Glomerular endothelial cell (primary cell): ENCODE measurements at places on chromosomes 11 and 22. TPM values are rescaled to one million over a fixed set of nuclear protein-coding genes. Genes with fewer than 3 reads are reported as not detected.

DNA sequence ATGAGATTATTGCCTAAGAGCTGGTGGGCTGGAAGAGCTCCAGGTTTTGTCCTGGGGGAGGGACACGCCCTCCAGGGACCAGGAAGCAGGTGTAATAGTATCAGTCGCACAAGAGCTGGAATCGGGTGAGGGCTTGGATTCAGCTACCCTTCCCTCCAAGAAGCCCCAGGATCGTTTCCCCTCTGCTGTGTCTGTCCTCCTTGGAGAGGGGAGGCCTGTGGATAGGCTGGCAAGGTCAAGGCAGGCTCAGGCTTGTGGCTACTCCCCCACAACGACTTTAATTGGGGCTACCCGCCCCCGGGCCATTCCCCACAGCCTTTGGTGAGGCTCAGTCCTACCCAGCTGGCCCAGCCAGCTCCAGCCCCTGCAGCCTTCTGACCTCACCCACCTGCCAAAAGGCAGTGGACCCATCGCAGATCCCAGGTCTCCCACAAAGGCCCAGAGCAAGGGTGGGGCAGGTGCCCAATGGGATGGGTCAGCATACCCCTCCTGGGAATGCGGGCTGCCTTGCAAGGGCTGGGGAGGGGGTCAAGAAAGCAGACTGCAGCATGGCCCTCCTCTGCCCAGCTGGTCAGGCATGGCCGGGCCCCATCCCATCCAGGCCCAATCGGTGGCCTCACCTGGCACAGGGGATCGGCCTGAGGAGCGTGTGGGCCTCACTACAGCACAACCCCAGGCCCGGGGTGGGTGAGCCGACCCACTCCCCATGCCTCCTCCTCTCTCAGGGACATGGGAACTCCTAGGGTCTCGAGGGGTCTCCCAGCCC lies 1.0 kb downstream of the CTSD start:
- no peak for DNase-seq

GRCh38 chr11:3995949-3996554 lies 98.5 kb upstream of the RRM1 start:
- DNase-seq = peak; percentile 48

DNA sequence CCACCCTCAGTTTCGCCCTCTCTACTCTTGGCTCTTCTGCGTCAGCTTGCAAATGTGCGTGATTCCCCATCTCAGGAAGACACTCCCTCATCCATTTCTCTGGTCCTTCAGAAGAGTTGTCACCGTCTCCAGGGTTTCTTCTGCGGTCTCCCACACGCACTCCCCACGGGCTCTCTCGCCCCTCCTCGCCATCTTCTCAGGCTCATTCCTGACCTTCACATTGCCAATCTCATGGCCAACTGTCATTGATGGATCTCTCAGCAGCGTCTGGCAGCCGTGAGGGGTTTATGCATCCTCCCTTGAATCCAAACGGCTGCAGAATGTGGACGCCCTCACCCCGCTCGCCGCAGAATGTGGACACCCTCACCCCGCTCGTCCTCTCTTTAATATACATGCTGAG lies 10.5 kb downstream of the SYNGR1 start:
- DNase-seq = no peak

Gene VPREB1
- total RNA-seq = not detected in 2 replicates

- no peak for DNase-seq
Measured at GRCh38 chr11:100932474-100933100, 197.0 kb downstream of the PGR start.

DNA sequence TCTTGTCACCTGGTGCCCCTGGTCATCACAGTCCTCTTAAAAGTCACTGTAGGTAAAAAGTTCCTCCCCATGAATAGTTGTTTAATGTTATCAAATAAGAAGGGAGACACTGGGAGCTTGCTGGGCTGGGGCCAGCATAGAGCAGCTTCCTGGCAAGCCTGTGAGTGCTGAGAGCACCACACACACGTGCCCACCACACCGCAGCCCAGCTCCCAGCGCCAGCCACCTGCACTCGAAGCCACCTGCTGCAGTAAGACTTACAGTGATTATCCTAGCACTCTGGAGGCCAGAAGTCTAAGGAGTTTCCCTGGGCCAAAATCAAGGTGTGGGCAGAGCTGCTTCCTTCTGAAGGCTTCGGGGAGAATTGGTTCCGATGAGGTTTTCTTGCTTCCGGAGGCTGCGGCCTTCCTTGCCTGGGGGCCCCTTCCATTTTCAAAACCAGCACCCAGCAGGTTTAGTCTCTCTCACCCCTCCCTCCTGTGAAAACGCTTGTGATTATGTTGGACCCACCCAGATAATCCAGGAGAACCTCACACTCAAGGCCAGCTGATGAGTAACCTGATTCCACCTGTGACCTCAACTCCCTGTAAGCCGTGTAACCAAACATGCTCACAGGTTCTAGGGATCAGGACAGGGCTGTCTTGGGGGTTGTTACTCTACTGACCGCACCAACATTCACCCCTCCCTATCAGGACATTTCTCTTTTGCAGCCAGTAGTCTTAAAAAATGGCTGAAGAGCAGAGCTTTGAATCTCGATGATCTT lies 687.2 kb downstream of the TBC1D22A start:
- DNase-seq = no peak

GRCh38 chr22:19665784-19666672 lies 48.3 kb upstream of the SEPTIN5 start:
- DNase-seq = no peak

Gene OR51B4
- total RNA-seq = not detected in 2 replicates

GRCh38 chr11:13465909-13466371 lies 2.9 kb upstream of the BTBD10 start:
- DNase-seq = no peak

DNA sequence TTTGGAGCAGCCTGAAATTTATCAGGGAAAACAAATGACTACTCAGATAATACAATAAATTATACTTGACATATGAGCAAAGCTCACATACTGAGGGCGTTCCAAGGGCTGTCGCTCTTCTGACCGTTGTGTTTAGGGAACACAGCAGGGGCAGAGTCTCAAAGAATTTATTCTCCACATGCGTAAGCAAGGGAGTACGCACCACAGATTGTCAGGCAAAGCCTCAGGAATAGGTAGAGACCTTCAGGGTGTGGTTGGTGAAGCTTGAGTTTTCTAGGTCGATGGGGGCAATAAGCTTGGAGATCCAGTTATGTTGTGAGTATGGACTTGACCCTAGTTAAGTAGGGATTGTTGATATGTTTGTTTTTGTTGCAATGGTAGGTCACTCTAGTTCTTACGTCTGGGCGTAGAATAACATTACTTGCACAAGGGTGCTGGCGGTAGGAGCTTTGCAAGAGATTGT lies 830 bp downstream of the ACAT1 start:
- DNase-seq = no peak

Gene ETS1
- total RNA-seq = 107 and 169 TPM in 2 replicates

DNA sequence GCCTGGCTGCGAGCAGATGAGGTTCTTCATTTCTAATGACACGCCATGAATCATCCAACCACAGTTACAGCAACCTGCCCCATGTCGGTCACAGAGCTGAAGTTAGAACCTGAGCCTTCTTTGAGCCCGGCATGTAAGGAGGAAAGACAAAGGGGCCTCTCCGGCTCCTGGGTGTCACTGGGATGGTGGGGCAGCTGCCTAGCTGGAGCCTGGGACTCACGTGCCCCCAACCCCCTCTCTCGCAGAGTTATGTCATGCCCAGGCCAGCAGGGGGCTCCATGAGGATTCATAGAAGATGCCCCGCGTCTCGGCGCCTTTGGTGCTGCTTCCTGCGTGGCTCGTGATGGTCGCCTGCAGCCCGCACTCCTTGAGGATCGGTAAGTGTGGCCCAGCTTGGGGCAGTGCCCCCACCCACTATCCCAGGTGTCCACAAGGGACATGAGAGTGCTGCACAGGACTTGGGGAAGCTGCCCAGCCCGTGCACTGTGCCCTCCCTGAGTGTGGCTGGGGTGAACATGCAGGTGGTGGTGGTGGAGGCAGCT lies 148.5 kb downstream of the GRIK4 start:
- no peak for DNase-seq

DNA sequence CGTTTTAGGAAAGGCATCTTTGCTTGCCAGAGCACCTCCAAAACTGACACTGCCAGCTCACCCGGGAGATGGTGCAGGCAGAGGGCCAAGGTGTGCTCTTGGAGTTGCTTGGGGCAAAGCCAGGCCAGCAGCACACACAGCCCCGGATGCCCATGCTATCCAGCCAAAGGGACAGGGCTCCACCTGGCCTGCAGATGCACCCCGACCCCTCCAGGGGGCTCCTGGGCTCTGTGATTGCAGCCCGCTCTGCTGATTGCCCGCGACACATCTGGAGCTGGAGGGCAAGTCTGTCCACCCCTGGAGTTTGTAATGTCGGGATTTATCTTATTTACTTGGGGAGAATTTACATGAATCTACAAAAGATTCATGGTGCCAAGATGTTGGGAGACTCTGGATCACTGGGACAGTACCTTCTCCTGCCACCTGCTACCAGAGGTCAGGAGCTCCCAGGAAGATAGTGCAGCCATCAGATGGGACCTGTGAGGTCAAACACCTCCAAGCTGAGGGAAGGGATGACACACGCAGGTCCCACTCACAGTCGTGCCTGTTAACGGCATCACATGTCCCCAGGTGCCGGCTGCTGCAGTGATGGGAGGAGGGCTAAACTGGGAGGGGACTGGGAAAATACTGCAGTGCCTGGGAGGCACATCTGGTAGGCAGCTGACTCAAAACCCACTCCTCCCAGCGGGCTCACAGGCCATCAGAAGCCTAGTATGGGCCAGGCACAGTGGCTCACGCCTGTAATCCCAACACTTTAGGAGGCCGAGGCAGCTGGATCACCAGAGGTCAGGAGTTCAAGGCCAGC lies 17.2 kb downstream of the CBX7 start:
- DNase-seq = no peak

GRCh38 chr11:110410651-110411050 lies 19.1 kb upstream of the FDX1 start:
- DNase-seq = no peak

Gene MAPK8IP2
- total RNA-seq = 0.29 and 0.58 TPM in 2 replicates

- DNase-seq = no peak
Measured at GRCh38 chr11:92162776-92163175, 61.8 kb upstream of the FAT3 start.

GRCh38 chr22:46262449-46263215 lies 511 bp downstream of the PKDREJ start:
- DNase-seq = peak; percentile 23

Gene MS4A3
- total RNA-seq = not detected in 2 replicates

Gene CARD16
- 54.7 and 116 TPM in 2 replicates for total RNA-seq

- no peak for DNase-seq
Measured at GRCh38 chr11:11449327-11449726, 96.3 kb upstream of the CSNK2A3 start.

DNA sequence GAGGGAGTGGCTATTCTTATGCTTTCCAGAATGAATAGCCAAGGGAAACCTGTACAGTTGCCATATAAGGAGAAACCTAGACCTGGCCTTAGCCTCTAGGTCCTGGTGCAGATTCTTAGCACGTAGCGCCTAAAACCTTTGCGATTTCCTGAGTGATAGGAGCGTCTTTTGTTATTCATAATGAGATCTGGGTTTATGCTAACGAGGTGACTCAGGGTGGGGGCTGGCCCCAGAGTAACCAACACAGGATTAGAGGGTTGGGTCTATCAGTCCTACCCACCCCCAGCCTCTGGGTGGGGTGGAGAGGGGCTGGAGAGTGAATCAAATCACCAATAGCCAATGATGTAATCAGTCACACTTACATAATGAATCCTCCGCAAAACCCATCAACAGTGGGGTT lies 73.4 kb upstream of the PARVG start:
- no peak for DNase-seq

Gene MIOX
- total RNA-seq = not detected in 2 replicates

Gene MUC6
- not detected in 2 replicates for total RNA-seq

GRCh38 chr22:46515208-46516111 lies 22.0 kb downstream of the CELSR1 start:
- DNase-seq = no peak

GRCh38 chr11:82996966-82997606 lies 74.6 kb downstream of the RAB30 start:
- no peak for DNase-seq

Gene ANO1
- total RNA-seq = 0.70 and 3.0 TPM in 2 replicates

- peak; percentile 58 for DNase-seq
Measured at GRCh38 chr11:116879800-116880625, 42.6 kb upstream of the APOA1 start.

DNA sequence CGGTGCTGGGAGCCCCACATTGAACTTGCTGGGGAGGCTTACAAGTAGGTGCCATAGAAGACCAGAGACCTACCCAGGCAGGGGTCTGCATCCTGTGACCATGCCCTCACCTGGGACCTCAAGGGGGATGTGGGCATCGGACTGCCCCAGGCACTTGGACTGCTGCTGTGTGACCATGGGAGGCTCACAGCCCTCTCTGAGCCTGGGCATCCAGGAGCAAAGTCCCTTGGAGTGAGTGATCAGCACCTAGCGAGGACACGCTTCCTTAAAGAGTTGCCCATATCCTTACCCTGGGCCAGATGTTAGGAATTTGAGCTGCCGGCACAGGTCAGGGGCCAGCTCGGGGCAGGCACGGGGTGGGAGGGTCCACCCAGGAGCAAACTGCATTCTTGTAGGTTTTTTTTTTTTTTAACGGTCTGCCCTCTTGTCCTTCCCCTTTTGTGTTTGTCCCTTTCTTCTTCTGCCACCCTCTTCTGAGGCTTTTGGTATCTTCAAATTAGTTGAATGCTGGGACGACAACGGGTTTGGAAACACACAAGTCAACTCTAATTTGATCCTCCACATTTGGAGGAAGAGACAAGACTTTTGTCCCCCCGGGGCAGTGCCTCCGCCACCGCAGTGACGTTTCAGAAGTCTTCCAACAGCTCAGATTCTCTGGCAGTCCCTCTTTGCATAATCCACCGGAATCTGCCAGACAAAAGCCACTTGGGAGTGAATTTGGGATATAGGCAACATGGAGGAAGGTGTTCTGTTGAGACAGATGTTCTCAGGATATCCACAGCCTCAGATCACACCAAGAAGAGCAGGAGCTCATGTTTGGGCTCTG lies 46.1 kb upstream of the LINC01488 start:
- DNase-seq = no peak

- DNase-seq = no peak
Measured at GRCh38 chr11:107102692-107103477, 84.6 kb upstream of the GUCY1A2 start.

Gene GP1BB
- total RNA-seq = 0.78 and 8.8 TPM in 2 replicates

- no peak for DNase-seq
Measured at GRCh38 chr11:66857234-66857926, 516 bp downstream of the LRFN4 start.
